ENCODE measurements at places on chromosomes 1 and 21. TPM values are rescaled to one million over a fixed set of nuclear protein-coding genes. Genes with fewer than 3 reads are reported as not detected.

The APH1A gene
- 143 TPM for total RNA-seq

The KIRREL1 gene
- 178 TPM for total RNA-seq

DNA sequence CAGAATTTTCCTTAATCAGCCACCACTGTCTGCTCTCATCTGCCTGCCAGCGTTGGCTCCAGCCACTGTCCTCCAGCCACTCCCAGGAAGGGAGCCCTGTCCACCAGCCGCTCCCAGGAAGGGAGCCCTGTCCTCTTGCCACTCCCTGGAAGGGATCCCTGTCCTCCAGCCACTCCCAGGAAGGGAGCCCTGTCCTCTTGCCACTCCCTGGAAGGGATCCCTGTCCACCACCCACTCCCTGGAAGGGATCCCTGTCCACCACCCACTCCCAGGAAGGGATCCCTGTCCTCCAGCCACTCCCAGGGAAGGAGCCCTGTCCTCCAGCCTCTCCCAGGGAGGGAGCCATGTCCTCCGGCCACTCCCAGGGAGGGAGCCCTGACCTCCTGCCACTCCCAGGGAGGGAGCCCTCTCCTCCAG is 726.5 kb downstream of the PTPRU start:
- DNase-seq, result no peak

GRCh38 chr1:158055854-158056253 is 62.4 kb downstream of the KIRREL1 start:
- DNase-seq, result no peak

DNA sequence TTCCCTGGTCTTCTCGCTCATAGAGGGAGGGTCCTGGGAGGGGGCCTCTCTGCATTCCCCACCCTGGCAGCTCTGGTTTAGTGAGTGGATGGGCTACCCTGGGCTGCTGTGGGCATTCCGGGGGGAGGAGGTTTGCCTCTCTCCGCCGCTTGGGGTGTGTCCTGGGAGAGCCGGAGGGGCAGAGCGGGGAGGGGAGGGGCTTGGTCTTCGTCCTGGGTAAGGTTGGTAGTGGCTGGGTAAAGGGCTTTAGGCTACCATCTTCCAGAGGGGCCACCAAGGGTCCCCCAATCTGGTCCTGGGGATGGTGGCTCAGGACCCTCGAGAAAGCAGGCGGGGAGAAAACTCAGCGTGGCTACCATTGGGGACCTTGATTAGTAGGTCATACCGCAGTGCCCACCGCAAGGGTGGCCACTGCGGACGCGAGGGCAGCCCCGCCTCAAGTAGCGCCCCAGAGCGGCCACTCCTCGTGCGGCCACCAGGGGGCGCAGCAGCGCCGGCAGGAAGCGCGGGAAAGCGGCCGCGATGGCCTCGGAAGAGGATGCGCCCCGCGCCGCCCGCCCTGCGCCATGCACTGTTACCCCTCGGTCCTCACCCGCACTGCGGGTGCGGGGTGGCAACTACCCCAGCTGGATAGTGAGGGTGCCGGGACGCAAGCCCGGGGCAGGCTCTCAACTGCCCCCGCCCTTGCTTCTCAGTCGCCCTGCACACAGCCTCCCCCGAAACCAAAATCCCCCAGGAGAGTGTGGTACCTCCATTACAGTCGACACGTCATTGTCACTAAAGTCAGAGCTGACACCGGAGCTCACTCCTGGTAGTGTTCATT is 44.1 kb upstream of the SLC25A33 start:
- DNase-seq, result peak; percentile 74

GRCh38 chr1:154481053-154481452 is 21.0 kb upstream of the TDRD10 start:
- no peak for DNase-seq
